NCI-H2107 (cell line): ENCODE measurements at places on chromosomes 11 and 22.

GRCh38 chr11:70834277-70834940, 418.0 kb downstream of the SHANK2 start:
- DNase-seq: peak; percentile 53

- no peak for DNase-seq
Observed at GRCh38 chr11:36053281-36053680, 109.4 kb downstream of the LDLRAD3 start.

- no peak for DNase-seq
Observed at GRCh38 chr22:27761000-27761399, 40.6 kb downstream of the MN1 start.

- DNase-seq: no peak
Observed at GRCh38 chr22:39287076-39287725, 32.2 kb downstream of the RPL3 start.

GRCh38 chr11:47123094-47123493, 53.6 kb downstream of the ARFGAP2 start:
- DNase-seq: no peak

DNA sequence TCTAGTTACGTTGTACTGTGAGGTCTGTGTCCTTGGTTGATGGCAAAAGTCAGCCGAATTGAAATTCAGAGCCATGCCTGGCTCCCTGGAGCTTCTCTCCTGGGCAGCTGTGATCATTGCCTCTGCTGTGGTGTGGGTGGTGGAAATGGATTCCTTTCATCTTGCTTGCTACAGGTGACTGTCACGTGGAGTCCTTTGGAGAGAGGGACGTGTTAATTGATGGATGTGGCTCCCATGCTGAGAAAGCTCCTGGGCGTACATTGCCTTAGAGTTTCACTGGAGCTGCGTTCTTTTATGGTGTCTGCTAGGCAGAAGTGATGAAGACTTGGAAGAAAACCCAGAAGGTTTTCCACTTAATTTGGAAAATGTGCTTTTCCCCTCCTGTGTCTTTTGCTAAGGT, 41.9 kb upstream of the PPP6R3 start:
- DNase-seq: no peak

- no peak for DNase-seq
Observed at GRCh38 chr11:106724293-106724892, 293.9 kb downstream of the GUCY1A2 start.

DNA sequence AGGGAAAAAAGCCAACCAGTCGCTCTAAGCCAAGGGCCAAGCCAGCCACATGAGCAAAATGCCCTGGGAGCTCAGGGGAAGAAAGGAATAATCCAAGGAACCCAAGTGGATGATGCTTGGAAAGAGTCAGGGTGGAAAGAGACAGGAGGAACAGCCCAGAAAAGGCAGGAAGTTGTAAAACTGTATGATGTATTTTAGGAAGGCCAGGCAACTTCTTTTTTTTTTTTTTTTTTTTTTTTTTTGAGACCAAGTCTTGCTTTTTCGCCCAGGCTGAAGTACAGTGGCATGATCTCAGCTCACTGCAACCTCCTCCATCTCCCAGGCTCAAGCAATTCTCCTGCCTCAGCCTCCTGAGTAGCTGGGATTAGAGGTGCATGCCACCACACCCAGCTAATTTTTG, 1.6 kb downstream of the LGALS12 start:
- no peak for DNase-seq

- no peak for DNase-seq
Observed at GRCh38 chr11:58914821-58915543, 24.3 kb upstream of the GLYATL1 start.

GRCh38 chr11:45512471-45513148, 152.8 kb downstream of the CHST1 start:
- DNase-seq: no peak

DNA sequence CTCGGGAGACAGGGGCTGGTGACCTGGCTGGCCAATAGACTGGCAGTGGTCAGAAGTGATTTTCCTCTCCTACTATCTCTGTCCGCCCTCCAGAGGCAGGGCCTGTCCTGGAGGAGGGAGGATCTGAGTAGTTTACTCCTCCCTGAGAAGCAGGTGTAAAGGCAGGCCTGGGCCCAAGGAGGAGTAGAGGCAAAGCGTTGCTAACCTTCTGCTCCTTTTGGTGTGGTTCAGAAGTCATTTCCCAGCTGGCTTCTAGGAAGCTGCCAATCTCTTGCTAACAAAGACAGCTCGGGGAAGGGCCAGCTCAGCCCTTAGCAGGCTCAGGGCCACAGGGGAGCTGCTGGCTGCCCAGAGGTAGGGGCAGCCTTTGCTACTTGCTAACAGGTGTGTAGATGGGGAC, 151.1 kb upstream of the NECTIN1 start:
- no peak for DNase-seq

- no peak for DNase-seq
Observed at GRCh38 chr11:62400760-62401159, 18.1 kb upstream of the SCGB1A1 start.

GRCh38 chr22:29112121-29112520, 39.3 kb downstream of the KREMEN1 start:
- no peak for DNase-seq

DNA sequence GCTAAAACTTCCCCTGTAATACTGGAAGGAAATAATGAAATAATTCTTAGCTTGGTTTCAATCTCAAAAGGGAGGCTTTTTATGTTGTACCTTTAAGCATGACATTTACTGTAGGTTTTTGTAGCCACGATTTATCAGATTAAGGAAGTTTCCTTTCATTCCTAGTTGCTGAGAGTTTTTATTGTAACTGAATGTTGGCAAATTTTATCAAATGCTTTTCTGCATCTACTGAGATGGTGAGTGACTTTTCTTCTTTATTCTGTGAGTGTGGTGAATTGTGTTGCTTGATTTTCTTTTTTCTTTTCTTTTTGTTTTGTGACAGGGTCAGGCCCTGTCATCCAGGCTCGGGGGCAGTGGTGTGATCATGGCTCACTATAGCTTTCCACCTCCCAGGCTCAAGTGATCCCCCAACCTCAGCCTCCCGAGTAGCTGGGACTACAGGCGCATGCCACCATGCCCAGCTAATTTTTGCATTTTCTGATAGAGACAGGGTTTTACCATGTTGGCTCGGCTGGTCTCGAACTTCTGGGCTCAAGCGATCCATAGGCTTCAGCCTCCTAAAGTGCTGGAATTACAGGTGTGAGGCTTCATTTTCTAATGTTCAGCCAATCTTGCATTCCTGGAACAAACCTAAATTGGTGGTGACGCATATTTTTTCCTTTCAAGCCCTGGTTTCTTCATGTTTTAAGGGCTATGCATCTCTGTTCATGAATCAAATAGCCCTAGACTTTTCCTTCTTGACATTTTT, 26.2 kb downstream of the SUSD2 start:
- no peak for DNase-seq

DNA sequence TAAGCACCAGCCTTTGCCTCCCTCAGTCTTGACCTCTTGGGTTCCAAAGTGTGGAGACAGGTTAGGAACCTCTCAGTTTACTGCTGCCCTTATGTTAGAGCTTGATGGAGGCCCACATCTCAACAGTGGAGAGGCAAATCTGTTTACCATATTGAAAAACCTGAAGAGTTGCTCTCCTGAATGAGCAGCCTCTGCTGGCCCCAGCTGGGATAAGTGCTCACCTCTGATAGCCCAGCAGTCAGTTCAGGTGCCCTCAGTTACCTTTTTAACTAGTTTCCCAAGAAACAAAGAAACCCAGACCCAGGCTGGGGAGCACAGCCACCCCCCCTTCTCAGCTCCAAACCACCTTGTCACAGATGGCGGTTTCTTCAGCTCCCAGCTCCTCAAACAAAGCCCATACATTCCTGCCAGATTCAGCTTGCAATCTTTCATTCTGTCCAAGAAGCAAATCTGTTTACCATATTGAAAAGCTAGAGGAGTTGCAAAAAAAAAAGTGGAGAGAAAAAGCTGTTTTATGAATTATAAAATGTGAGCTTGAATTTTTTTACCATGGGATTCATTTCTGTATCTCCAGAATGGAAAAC, 57.2 kb downstream of the PPFIBP2 start:
- no peak for DNase-seq

DNA sequence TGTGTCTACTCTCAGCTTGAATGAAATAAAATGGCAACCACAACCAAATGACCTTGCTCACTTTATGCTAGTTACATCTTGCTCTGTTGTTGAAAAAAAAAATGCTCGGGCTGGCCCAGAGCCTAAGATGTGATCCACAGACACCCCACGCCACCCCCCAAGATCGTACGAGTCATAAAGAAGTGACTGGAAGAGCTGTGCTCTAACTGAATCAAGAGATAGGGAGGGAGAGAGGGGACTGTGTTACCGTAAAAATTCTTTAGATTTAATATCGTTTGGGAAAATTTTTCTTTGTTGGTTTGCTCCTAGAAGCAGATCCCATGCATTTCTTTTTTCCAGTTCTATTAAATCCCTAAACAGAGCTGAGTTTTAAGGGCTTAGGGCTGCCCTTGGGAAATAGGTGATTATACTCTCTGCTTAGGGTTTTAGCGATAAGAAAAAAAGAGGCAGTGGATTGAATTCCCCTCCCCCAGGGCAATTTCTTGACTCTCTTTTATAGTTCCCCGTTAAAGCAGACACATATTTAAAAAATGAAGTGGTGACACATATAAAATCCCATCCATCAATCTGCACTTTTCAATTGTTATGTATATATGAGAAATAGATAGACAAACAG, 14.5 kb downstream of the MAML2 start:
- DNase-seq: no peak

DNA sequence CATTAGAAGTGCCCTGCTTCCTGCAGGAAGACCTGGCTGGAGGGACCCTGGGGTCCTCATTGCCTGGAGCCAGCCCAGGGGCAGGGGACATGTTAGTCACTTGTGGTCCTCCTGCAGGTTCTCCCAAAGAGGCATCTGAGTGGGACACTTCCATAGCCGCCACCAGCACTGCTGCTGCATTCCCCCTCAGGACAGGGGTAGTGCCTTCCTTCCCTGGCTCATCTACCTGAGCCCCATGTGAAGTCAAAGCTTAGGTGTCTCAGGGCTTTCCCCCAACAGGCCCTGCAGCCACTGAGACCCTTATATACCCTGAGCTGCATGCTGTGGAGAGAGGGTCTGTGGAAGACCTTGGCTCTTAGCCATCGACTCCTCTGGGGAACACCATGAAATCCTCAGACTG, 45.0 kb upstream of the VPREB1 start:
- no peak for DNase-seq

DNA sequence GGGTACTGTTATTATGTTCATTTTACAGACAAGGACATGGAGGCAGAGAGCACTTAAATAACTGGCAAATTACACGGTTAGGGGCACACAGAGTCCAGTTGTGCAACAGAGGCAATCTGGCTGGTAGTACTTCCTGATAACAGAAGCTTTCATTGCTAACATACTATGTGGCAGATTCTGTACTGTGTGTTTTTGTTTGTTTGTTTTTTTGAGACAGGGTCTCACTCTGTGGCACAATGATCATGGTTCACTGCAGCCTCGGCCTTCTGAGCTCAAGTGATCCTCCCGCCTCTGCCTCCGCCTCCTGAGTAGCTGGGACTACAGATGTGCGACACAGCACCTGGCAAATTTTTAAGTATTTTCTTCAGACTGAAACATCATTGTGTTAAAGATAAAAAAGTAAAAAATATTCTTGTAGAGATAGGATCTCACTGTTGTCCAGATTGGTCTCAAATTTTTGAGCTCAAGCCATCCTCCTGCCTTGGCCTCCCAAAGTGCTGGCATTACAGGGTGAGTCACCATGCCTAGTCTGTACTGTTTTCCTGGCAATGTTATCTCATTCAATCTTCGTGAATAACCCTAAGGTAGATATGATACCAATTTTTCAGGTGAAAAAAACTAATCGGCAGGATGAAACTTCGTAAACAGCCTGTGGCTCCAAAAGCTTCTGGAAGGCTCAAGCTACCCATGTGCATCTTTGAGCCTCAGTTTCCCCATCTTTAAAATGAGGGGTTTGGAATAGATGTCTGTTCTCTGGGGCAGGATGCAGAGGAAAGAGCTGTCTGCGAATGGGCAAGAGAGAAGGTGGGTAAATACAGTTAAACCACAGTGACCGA, 921 bp upstream of the NUCB2 start:
- no peak for DNase-seq

DNA sequence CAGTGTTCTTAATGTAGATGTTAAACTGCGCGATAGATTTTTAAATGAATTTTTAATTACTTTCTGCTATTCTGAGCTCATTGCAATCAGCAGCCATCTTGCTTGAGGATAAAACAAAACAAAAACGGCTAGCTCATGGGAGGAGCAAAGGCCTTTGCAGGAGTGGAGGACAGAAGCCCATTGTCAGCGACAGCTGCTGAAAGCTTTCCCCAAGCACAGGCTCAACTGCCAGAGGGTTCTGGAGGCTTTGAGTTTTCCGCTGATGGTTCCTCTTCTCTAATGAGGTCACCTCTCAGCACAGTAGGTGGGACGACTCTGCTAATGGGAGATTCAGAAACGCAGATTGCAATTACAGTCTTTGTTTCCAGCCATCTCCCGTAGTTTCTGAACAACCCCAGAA, 167.1 kb upstream of the TTC12 start:
- peak; percentile 61 for DNase-seq

DNA sequence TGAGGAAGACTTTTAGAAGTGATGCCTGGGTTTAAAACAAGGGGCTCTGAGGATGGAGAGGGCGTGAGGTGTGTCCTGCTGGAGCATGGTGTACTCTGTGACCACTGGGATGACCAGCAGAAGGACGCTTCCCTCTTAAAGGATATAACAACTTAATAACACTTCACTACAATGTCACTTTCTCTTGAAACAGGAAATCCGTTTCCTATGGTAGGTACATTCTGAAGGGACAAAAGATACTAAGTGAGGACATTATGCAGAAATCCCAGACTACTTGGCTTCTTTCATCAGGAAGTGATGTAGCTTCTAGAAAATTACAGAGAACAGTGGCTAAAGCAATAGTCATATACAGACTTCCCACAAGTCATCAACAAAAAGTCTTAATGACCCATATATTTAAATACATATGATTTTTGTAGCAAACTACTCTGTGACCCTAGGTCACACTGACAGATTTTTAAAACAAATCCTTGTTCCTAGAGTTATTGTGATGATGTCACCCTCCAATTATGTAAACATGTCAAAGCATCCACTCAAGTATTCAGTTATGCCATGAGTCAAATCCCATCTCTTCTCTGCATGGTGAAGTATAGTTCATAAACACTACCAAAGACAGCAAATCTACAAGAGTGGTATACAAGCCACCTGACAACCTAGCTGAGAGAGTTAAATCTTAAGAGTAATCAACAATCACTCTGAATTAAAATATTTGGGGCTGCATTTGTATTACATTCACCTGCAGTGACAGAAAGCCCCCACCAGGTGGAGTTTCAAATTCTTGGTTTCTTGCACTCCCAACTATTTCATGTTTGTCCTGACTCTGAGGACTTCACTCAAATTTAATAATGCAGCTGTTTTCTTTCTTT, 32.8 kb downstream of the PITPNB start:
- no peak for DNase-seq

DNA sequence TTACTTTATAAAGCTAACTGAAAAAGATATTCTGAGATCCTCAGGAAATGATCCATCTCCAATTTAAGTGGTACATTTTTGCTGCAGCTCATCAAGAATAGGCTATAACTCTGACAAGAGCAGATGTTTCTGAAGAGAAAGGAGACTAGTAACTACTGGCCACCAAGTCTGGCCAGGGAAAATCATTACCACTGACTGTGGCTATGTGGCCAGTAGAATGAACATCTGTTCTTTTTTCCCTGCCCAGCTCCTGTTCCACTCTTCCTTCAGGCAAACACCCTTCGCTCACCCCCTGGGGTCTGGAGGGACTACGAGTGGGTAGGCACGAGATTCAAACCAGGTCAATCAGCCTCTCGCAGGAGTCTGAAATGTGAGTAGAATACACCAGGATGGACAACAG, 23.9 kb downstream of the TMEM123 start:
- no peak for DNase-seq
